Activated T-cell treated with anti-CD3 and anti-CD28 coated beads for 4 hours (primary cell): ENCODE measurements at places on chromosomes 13 and 19.

DNA sequence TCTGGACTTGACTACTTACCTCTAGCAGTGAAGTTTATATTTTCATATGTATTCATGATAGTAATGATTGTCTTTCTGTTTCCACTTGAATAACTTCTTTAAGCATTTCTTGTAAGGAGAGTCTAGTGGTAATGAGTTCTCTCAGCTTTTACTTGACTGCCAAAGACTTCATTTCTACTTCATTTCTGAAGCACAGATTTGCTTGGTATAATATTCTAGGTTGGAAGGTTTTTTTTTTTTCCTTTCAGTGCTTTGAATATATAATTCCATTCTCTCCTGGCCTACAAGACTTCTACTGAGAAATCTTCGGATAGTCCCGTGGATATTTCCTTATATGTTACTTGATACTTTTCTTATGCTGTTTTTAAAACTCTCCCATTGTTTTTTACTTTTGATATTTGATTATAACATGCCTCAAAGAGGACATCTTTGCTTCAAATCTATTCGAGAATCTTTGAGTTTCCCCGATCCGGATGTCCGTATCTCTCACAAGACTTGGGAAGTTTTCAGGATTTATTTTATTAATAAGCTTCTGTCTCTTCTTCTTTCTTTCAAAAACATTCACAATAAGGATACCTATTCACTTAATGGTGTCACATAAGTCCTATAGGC lies 1560.0 kb downstream of the PCDH9 start:
- DNase-seq = no peak

DNA sequence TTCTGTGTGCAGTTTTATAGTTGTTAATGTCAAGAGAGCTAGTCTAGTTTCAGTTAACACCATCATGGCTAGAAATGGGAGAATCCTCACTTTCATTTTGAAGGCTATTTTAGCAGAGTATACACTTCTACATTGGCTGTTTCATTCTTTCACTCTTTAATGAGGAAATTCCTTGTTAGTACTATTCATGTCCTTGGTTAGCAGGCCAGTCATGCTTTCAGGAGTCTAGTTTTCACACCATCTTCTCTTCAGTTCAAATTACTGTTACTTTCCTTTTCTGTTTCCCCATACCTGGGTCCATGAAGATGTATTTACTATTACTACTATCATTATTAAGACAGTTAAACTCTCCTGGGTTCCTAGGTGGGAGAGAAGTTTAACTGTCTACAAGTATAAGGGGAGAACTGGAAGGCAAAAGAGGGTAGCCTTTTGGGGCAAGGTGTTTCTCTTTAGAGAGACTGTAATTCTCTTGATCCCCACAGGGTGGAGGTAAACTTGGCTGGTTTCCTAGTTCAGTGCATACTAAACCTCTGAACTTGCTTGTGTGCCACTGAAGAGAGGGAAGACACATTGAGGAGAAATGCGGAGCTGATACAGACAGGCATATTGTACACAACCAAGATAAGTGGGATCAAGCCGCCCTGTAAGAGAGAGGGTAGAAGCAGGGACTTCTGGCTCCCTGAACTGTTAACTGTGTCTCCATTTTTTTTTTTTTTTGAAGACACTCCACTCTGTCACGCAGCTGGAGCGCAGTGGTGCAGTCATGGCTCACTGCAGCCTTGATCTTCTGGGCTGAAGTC lies 41.3 kb upstream of the IGFL4 start:
- no peak for DNase-seq

GRCh38 chr13:63864171-63864902 lies 2448.7 kb upstream of the PCDH20 start:
- DNase-seq = no peak

GRCh38 chr13:80884056-80884785 lies 543.3 kb upstream of the SPRY2 start:
- no peak for DNase-seq

- no peak for DNase-seq
Measured at GRCh38 chr19:42693760-42694350, 46.4 kb downstream of the PSG3 start.

- no peak for DNase-seq
Measured at GRCh38 chr19:2270157-2270422, 11.9 kb downstream of the PEAK3 start.

GRCh38 chr13:39840201-39840600 lies 184.7 kb downstream of the COG6 start:
- DNase-seq = no peak

- DNase-seq = no peak
Measured at GRCh38 chr13:25292301-25292700, 5.0 kb upstream of the MTMR6 start.

- no peak for DNase-seq
Measured at GRCh38 chr13:58919551-58919950, 1244.2 kb downstream of the DIAPH3 start.

DNA sequence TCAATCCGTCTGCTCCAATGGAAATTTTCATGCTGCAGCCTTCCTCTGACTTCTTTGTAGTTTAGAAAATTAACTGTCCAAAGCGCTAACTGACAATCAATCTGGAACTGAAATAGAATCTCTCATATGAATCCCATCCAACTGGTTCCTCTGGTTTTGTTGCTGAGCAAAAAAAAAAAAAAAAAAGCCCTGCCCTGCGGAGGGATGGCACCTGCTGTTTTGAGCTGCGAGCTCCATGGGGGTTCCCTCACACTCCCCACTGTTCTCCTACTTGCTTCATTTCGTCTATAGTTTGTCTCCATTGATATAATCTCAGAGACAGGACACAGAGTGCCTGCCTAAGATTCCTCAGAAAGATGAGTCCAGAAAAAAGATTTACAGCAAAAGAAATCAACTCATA lies 33.4 kb downstream of the FAAP24 start:
- DNase-seq = no peak

GRCh38 chr19:2021453-2022140 lies 6.1 kb upstream of the BTBD2 start:
- no peak for DNase-seq

DNA sequence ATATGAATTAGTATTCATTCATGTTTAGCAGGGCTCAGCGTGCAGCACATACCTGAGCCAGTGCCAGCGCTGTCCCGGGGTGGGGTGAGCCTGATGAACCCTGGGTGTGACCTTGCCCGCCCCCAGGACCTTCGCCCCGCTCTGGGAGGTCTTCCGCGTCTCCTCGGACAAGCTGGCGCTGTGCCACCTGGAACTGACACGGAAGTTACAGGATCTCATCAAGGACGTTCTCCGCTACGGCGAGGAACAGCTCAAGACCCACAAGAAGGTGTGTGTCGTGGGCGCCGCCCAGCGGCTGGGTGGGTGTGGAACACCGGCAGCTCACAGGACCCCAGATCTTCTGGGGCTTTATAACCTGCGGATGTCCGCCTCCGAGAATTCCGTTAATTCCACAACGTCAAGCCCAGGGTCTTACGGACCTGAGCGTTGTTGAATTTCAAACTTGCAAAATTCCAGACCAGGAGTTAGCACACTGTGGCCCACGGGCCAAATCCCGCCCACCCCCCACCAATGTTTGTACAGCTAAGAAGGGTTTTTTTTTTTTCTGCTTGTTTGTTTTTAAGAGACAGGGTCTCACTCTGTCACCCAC lies 15.4 kb downstream of the FCHO1 start:
- DNase-seq = no peak

- no peak for DNase-seq
Measured at GRCh38 chr13:71912524-71912923, 45.5 kb upstream of the DACH1 start.

GRCh38 chr19:47757617-47758442 lies 12.5 kb downstream of the NOP53 start:
- DNase-seq = no peak
